ENCODE measurements at places on chromosomes 4 and X. TPM values are rescaled to one million over a fixed set of nuclear protein-coding genes. Genes with fewer than 3 reads are reported as not detected.

Gene ITIH6
- not detected for total RNA-seq

GRCh38 chrX:118865231-118865630 is 41.6 kb downstream of the ZCCHC12 start:
- no peaks in the 10 kb centered on the region for H3K36me3 ChIP-seq
- DNase-seq, result no peak
- H3K27me3 ChIP-seq, result no peaks in the 10 kb centered on the region
- H3K4me1 ChIP-seq, result no peaks in the 10 kb centered on the region

DNA sequence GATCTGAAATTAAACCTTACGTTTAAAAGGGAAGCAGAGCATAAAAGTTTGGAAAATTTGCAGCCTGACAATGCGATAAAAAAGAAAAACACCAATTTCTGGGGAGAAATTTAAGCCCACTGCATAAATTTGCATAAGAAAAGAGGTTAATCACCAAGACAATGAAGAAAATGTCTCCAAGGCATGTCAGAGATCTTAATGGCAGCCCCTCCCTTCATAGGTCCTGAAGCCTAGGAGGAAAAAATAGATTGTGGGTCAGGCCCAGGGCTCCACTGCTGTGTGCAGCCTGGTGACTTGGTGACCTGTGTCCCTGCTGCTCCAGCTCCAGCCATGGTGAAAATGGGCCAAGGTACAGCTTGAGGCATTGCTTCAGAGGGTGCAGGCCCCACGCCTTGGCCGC is 264.0 kb upstream of the CT83 start:
- DNase-seq, result no peak
- no peaks in the 10 kb centered on the region for H3K27me3 ChIP-seq
- H3K36me3 ChIP-seq, result no peaks in the 10 kb centered on the region

Gene GYPE
- total RNA-seq, result 0.21 TPM

DNA sequence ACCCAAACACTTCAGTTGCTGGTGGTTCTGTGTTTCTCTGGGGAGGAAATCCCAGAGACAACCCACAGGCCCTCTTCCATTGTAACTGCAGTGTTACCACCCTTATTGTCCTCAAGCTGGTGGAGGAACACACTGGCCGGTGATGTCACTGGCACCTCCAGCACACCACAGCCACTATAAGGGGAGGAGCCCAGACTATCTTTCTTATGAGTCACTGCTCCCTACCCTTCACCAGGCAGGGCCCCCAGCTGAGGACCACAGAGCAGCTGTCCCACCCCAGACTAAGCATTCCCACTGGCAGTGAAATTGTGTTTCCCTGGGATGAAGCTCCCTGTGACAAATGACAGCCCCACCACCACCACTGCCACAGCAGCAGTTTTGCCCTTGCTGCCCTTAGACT is 171.8 kb upstream of the FGF16 start:
- no peaks in the 10 kb centered on the region for H3K36me3 ChIP-seq
- no peak for DNase-seq
- H3K4me3 ChIP-seq, result no peak overlapping the region
- no peaks in the 10 kb centered on the region for H3K27me3 ChIP-seq
- no peak overlapping the region for H3K27ac ChIP-seq

- no peak for DNase-seq
- H3K4me1 ChIP-seq, result peaks cover under 1% of the 10 kb centered on the region
- no peak overlapping the region for H3K27ac ChIP-seq
- H3K4me3 ChIP-seq, result no peak overlapping the region
- no peaks in the 10 kb centered on the region for H3K36me3 ChIP-seq
- no peaks in the 10 kb centered on the region for H3K27me3 ChIP-seq
Observed at GRCh38 chrX:43595931-43596330, 60.2 kb upstream of the MAOA start.

DNA sequence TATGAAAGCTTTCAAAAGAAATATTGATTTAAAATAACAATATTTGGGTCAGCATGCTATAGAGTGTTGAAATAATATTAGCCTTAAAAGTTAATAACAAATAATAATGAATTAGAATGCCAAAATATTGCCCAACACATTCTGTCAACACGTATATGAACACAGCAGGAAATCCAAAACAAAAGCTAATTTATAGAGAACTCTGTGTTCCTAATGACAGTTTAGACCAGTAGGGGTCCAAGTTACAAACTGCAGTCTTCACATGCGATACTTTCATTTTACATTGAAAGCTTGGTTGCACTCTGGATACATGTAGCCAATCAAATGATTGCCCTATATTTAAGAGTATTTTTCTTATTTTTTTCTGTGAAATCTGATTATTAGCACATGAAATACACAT is 274.4 kb downstream of the DCTD start:
- no peak overlapping the region for H3K27ac ChIP-seq
- no peak overlapping the region for H3K4me3 ChIP-seq
- H3K36me3 ChIP-seq, result no peaks in the 10 kb centered on the region
- DNase-seq, result no peak
- no peaks in the 10 kb centered on the region for H3K27me3 ChIP-seq
- H3K4me1 ChIP-seq, result no peaks in the 10 kb centered on the region

All from tibial nerve (tissue), 4 donors.